Activated T-cell treated with anti-CD3 and anti-CD28 coated beads, Interleukin-2, amount 50 U/mL, for 1 hour (primary cell): ENCODE measurements at places on chromosomes 5 and 9.

- DNase-seq, result no peak
Observed at GRCh38 chr9:134055981-134056461, 11.8 kb downstream of the BRD3 start.

DNA sequence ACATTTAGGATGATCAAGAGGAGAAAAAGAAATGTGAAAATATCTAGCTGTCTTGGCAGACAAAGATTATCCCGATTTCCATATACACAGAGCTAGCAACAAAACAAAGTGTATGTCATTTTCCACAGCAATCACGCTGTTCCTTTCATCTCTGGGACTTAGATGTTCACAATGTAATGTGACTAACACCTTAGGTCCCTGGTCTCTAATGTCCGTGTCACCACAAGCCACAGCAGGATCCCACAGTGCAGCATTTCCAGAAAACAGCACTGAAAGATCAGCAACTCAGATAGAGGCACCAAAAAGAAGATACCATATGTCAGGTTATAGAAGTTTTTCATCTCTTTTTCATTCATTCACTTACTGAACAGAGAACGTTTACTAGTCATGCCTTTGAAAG is 118.0 kb upstream of the TNPO1 start:
- DNase-seq, result no peak

GRCh38 chr5:180820788-180821321 is 18.2 kb upstream of the MGAT1 start:
- DNase-seq, result no peak

DNA sequence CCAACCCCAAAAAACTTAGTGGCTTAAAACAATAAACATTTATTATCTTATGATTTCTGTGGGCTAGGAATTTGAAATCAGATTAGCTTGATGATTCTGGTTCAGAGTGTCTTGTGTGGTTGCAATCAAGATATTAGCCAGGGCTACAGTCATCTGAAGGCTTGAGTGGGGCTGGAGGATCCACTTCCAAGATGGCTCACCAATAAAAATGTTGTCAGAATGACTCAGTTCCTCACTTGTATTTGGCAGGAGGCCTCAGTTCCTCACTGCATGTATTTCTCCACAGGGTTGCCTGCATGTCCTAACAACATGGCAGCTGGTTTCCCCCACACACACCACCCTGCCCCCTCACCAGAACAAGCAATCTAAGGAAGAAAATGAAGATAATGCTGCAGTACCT is 98.2 kb upstream of the NIPBL start:
- no peak for DNase-seq

DNA sequence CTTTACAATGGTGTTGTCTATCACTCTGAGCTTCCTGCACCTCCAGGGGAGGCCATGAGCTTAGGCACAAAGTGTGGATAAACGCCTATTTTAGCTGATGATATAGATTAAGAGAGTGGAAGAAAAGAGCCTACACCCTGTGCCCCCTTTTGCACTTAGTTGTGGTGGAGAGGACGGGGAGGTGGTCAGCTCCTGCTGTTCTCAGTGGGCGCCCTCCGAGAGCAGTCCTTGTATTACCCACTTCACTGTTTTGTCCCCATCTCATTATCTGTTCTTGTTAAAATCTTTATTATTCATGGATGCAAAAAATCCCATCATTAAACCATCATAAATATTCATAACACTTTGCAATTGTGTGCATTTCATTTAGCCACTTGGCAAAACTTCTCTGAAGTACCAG is 303.3 kb downstream of the EFNA5 start:
- no peak for DNase-seq

DNA sequence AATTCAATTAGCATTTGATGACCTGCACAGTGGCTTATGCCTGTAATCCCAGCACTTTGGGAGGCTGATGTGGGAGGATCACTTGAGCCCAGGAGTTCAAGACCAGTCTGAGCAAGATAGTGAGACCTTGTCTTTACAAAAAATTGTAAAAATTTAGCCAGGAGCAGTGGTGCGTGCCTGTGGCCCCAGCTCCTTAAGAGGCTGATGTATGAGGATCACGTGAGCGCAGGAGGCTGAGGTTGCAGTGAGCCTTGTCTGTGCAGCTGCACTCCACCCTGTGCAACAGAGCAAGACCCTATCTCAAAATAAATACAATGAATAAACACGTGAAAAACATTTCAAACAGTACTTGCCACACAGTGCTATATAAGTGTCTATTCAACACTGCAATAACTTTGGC is 4.2 kb downstream of the ABCA1 start:
- no peak for DNase-seq

- DNase-seq, result no peak
Observed at GRCh38 chr5:135161221-135161620, 127.2 kb upstream of the PITX1 start.

DNA sequence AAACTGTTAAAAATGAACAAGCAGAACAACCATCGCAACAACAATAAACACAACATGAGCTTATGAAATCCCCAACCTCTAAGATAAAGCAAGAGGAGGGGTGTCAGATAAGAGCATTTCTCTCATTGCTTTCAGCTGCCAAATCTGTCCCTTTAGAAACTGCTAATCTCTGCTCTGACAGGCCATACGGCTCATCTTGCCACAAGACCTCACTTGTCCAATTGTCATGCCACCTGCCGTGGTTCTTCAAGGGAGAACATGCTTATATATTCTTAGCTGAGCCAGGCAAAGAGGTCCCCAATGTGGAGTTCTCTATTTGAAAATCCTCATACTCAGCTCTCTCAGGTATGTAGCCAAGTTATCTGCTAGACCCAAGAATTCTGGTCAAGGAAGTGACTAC is 405.0 kb upstream of the TNC start:
- no peak for DNase-seq
